ENCODE measurements at places on chromosomes 7 and 10. TPM values are rescaled to one million over a fixed set of nuclear protein-coding genes. Genes with fewer than 3 reads are reported as not detected.

DNA sequence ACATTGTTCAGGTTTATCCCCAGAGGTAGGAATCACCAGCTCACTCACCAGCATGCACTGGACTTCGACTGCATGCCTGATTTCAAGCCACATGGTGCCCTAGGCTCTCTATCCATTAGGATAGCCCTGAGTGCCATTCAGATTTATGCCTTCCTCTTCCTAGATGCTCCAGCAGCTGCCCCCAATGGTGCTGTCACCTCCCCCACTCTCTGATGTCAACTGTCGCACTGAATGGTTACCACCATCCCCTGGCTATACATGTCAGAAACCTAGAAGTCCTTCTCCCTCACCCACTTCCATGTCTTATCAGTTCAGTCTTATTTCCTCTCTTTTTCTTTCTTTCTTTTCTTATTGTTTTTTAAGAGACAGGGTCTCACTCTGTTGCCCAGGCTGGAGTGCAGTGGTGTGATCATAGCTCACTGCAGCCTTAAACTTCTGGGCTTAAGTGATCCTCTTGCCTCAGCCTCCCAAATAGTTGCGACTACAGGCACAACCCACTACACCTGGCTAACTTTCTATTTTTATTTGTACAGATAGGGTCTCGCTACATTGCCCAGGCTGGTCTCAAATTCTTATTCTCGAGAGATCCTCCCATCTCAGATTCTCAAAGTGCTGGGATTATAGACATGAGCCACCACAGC, 2.9 kb downstream of the SFXN4 start:
- no peak for DNase-seq

Gene FRMD4A
- 32.9 TPM for total RNA-seq

- DNase-seq, result no peak
These were observed 230.0 kb upstream of the PPP1R3A start for GRCh38 chr7:114148779-114149178.

- DNase-seq, result no peak
These were observed 54.1 kb upstream of the NPTX2 start for GRCh38 chr7:98562871-98563495.

DNA sequence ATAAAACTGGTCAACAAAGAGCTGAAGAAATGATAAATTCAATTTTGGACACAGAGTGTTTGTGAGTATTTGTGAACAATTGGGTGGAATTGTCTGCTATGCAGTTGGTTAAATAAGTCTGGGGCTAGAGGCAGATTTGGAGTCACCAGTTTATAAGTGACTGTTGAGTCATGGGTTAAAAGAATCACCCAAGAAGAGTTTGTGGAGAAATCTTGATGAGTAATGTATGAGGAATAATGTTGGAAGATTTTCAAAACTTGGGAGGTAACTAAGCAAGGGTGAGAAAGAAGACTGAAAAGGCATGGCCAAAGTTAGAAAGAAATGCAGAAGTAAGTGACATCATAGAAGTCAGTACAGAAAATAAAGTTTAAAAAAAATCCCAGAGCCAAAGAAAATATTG, 750.7 kb downstream of the MAGI2 start:
- no peak for DNase-seq

DNA sequence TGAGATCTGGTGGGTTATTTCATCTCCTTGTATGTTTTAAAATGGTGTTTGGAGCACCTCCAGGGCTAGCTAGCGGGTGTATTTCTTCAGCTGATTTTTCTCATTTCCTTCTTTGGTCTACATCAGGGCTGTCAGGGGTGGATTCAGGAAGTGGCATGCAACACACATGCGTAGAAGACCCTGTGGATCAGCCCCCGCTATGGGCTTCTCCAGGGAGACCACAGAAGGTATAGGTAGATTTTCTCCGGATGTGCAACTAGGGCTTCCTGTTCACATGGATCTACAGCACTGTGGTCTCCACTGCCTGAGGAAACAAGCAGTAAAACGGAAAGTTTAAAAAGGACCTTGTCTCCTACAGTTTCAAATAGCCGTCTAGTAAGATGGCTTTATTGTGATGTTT, 10.4 kb downstream of the NUB1 start:
- DNase-seq, result no peak

Gene TFR2
- 0.69 TPM for total RNA-seq

GRCh38 chr7:25720427-25720826, 431.6 kb upstream of the NFE2L3 start:
- no peak for DNase-seq

Gene SRRM3
- total RNA-seq, result 0.58 TPM

GRCh38 chr10:112226439-112227248, 43.1 kb upstream of the GPAM start:
- no peak for DNase-seq

GRCh38 chr10:123682477-123682876, 16.3 kb downstream of the GPR26 start:
- DNase-seq, result no peak

GRCh38 chr10:48671914-48672595, 12.6 kb upstream of the WDFY4 start:
- DNase-seq, result no peak

GRCh38 chr10:44786286-44786850, 124.8 kb upstream of the TMEM72 start:
- DNase-seq, result no peak

DNA sequence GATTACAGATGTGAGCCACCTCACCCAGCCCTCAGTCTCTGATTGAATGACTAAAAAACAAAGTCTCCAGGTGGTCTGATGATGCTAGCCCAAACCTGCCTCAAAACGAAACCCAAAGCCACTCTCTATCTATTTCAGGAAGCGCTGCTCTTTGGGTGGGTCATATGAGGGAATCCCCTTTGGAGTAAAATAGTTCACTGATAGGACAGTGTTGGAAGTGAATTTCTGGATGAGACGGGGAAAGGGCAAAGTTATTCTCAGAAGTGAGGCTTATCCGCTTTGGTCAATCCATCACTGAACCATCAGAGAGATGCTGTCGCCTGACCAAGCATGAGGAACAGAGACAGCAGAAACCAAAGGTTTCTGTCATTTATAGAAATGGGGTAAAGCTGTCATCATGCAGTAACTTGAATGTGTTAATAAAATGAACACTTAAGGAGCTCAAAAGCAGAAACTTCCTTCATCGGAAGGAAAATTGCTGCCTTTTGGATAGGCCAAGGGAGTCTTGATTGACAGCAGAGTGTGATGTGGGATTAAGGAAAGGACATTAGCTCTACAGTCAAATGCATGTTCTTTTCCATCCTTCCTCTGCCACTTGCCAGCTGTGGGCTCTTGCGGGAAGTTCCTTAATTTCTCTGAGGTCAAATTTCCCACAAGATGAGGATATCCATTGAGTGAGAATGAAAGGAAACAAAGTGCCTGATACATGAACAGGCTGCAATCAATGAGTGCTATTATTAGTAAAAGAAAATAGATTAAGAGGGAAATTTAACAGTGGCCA, 64.9 kb upstream of the C1QL3 start:
- no peak for DNase-seq

GRCh38 chr10:117759266-117759665, 216.7 kb downstream of the EMX2 start:
- DNase-seq, result no peak

DNA sequence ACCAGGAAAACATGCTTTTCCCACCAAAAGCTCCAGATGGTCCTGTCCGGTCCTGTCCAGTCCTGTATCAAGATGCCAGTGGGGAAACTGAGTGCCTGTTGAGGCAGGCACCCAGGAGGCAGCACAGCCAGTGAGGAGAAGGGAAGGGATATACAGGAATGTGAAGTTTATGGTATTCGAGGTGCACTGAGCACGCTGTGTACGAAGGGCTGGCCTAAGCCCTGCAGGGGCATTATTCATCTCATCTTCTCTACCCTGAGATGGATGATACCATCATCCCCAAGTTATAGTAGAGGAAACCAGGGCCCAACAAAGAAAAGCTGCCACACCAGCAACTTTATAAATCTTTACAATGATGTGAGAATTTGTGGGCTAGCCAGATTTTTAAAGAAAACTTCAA, 23.4 kb upstream of the FXYD4 start:
- DNase-seq, result no peak

- DNase-seq, result no peak
These were observed 23.2 kb downstream of the PLAC9 start for GRCh38 chr10:80155696-80156215.

- no peak for DNase-seq
These were observed 3.9 kb downstream of the DLG5 start for GRCh38 chr10:77922566-77923179.

Gene C7orf57
- 0.21 TPM for total RNA-seq

DNA sequence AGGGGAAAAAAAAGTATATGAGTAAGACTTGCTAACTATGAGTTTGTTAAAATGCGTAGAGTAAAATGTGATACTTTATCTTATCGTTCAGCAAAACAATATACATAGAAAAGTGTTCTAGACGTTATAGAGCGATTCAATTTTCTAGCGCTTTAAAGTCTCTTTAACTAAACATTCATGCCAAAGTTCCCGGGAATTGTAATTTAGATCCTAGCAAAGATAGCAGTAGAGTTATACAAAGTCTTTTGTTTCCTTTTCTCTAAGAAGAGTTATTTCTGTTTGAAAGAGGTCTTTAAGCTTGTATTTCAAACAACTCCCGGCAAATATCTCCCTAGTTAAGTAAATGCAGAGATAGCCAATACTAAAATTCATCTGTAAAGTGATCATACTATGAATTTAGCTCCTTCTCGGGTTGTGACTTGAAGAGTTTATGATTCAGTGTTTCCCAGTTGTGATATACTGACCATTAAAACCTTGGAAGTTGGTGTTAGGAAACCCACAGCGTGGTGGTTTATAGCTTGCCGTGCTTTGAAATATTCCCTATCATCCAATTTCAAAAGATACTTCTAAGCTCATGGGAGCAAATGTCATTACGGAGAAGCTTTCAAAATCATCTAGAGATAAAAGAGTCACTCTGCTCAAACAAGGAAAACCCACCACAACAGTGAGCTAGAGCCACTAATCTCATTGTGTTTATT, 171.7 kb downstream of the CSTF2T start:
- DNase-seq, result peak; percentile 1

Gene MYO1G
- 1.8 TPM for total RNA-seq

DNA sequence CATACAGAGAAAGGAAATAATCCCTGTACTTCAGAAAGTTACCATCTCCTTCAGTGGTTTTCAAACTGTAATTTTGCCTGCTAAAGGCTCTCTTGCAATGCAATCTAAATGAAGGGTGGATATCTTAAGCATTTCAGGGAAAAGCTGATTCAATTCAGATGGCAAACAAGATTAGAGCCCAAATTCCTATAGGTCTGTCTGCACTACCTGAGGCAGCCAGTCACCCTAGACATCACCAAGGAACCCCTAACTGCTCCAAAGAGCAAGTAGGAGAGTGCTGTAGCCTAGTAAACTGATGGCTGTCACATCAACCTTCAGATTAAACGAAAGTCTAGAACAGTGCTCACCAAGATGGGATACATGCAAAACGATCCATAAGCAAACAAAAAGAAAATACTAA, 138.0 kb upstream of the ANK3 start:
- DNase-seq, result no peak

Gene ERVW-1
- not detected for total RNA-seq

- no peak for DNase-seq
These were observed 128.0 kb downstream of the USP6NL start for GRCh38 chr10:11483201-11484148.

DNA sequence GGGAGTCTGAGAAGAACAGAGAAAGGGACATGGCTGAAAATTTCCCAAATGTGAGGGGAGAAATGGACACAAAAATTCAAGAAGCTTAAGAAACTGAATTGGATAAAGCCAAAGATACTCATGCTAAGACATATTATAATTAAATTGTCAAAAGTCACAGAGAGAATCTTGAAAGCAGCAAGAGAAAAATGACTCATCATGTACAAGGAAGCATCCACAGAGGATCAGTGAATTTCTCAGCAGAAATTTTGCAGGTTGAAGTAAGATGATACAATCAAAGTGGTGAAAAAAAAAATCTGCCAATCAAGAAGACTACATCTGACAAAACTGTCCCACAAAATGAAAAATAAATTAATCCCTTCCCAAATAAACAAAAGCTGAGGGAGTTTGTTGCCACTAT, 56.8 kb downstream of the MPP7 start:
- no peak for DNase-seq

- DNase-seq, result no peak
These were observed 113.7 kb downstream of the CDK14 start for GRCh38 chr7:90709501-90710465.

- DNase-seq, result no peak
These were observed 84.9 kb downstream of the GRB10 start for GRCh38 chr7:50697748-50698147.

- DNase-seq, result no peak
These were observed 298.5 kb downstream of the NEBL start for GRCh38 chr10:20598590-20598989.

DNA sequence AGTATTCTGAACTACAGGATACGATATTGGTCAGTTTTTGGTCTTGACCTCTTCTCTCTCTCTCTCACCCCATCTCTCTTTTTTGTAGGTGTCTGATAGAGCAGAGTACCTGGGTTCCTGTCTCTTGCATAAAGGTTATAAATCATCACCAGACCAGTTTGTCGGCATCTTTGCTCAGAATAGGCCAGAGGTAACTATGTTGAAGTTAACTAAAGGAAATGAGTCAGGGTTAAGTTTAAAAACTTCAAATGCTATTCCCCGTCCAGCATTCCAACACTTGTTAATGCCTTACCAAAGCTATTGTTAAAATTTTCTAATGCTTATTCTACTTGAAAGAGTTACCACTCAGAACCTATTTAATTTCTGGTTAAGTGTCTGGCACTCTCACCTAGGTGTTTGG, 30.7 kb downstream of the ACSL5 start:
- DNase-seq, result no peak

Gene INTS15
- 11.6 TPM for total RNA-seq

- no peak for DNase-seq
These were observed 121.9 kb downstream of the WNT2 start for GRCh38 chr7:117200786-117201458.

Gene SYT15
- 2.5 TPM for total RNA-seq

Gene ZNF800
- total RNA-seq, result 42.5 TPM

- no peak for DNase-seq
These were observed 6.4 kb upstream of the ST8SIA6 start for GRCh38 chr10:17460756-17461155.

Gene RAMP3
- total RNA-seq, result 5.7 TPM

Gene SRGN
- 67.7 TPM for total RNA-seq

DNA sequence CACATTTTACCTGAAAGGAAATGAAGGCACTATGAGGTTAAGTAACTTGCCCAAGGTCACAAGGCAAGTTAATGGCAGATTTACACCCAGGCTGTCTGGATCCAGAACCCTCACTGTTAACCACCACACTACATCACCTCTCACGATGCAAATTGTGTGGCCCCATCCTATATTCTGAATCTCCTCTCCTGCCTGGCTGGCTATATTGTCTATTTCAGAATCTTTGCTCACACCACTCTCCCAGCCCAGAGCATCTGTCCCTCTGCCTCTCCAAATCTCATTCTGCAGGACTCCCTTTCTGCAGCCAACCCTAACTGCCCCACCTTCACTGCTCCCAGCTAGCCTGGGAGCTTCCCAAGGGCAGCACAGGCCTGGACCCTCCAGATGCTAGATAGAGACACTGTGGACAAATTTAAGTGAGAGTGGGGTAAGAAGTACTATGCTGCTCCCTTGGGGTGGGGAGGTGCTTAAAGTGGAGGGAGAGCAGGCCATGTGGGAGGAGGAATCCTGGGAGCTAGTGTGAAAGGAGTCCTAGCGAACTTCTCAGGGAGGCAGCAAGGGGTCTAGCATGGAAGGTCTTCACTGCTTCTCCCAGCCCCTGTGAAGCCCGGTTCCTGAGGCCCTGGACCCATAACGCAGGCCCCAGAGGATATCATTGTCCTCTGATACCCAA, 786 bp downstream of the CUEDC2 start:
- DNase-seq, result no peak

GRCh38 chr10:61463035-61463909, 10.1 kb upstream of the TMEM26 start:
- DNase-seq, result peak; percentile 74

All from urinary bladder (tissue), 4 donors.